ENCODE measurements at places on chromosomes 1 and 21.

DNA sequence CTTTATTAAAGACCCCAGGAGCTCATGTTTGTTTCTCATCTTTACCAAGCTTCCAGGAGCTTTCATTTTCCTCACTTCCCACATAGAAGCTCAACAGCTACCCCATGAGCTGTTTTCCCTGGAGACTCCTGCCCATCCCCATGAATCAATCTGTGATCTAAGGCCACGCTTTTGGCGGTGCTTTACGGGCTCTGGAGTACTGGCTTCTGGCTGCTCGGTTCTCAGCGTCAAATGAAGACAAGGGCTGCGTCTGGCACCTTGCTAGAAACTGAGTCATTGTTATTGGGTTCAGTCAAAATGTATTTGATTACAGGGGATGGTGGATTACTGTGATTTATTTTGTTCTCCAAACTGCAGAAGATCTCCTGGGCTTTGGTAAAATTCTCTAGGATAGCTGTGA is 39.9 kb downstream of the ACP6 start:
- peaks cover 23% of the 10 kb centered on the region for H3K4me1 ChIP-seq
- no peaks in the 10 kb centered on the region for H3K27me3 ChIP-seq
- DNase-seq = no peak
- H3K4me3 ChIP-seq = no peak overlapping the region
- no peak overlapping the region for H3K27ac ChIP-seq

DNA sequence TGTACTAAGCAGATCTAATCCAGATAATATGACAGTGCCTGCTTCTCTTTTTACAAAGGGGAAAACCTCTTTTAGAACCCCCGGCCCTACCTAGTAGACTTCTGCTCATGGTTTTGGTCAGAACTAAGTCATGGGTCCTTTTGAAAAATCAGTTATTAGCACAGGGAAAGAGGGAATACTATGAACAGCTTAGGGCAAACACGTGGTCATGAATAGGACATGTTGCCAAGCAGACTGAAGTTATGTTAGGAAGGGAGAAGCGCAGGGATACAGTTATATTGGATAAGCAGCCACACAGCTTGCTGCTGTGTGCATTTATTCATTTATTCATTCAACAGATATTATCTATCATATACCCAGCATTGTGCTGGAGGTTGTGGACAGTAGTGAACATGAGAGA is 25.3 kb upstream of the IGSF3 start:
- no peak overlapping the region for H3K4me3 ChIP-seq
- H3K27ac ChIP-seq = no peak overlapping the region
- H3K36me3 ChIP-seq = no peaks in the 10 kb centered on the region

GRCh38 chr1:150557065-150557600 is 7.9 kb downstream of the ADAMTSL4 start:
- peaks cover 29% of the 10 kb centered on the region for H3K4me1 ChIP-seq
- no peaks in the 10 kb centered on the region for H3K27me3 ChIP-seq
- no peak overlapping the region for H3K27ac ChIP-seq
- H3K4me3 ChIP-seq = no peak overlapping the region
- peaks cover 1% of the 10 kb centered on the region for H3K36me3 ChIP-seq
- DNase-seq = no peak

GRCh38 chr1:172761581-172762486 is 102.9 kb downstream of the FASLG start:
- no peak overlapping the region for H3K27ac ChIP-seq
- no peaks in the 10 kb centered on the region for H3K36me3 ChIP-seq
- H3K4me3 ChIP-seq = no peak overlapping the region
- H3K4me1 ChIP-seq = peaks cover 5% of the 10 kb centered on the region

DNA sequence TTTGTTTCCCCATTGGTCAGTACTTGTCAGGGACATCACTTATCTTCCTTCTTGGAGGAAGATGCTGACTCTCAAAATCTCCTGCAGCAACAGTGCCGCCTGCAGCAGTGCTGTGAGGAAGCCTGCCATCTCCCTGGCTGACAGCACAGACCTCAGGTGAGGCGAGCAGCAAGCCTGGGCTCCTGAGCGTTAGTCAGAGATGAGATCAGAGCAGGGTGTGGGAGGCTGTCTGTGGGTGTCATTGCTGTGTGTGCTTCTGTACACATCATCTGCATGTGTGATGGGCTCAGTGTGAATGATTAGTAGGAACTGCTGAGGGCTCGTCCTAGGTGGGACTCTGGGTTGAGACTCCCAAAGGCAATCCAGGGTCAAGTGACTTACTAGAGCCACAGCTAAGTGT is 6.1 kb downstream of the STRIP1 start:
- no peaks in the 10 kb centered on the region for H3K27me3 ChIP-seq
- peaks cover 15% of the 10 kb centered on the region for H3K4me1 ChIP-seq
- H3K36me3 ChIP-seq = peaks cover 44% of the 10 kb centered on the region
- H3K27ac ChIP-seq = no peak overlapping the region
- DNase-seq = no peak

- no peak overlapping the region for H3K27ac ChIP-seq
- peaks cover 14% of the 10 kb centered on the region for H3K4me1 ChIP-seq
- DNase-seq = no peak
- peaks cover 17% of the 10 kb centered on the region for H3K27me3 ChIP-seq
These were observed 28.2 kb upstream of the LGALS8 start for GRCh38 chr1:236495467-236496112.

DNA sequence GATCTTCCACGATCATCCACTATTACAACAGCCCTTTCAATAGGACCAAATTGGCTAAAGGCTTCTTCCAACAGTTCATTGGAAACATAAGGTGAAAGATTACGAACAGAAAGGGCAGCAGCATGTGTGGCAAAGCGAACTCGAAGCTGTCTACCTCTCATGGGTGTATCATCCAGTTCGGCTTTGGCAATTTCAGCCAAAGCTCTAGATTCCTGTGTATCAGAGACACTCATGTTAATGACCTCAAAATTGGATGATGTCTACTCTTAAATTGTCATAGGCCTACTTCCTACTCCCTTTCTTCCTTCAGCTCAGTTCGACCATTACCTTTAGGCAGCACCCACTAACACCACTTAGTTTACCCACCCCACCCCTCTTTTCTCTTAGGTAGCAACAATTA is 2.2 kb downstream of the SFPQ start:
- H3K27me3 ChIP-seq = no peaks in the 10 kb centered on the region
- peaks cover 64% of the 10 kb centered on the region for H3K36me3 ChIP-seq
- peak overlapping the region; percentile 85 for H3K4me3 ChIP-seq

GRCh38 chr1:41791667-41792484 is 126.8 kb downstream of the HIVEP3 start:
- peaks cover 14% of the 10 kb centered on the region for H3K36me3 ChIP-seq
- H3K27me3 ChIP-seq = no peaks in the 10 kb centered on the region
- H3K4me3 ChIP-seq = peak overlapping the region; percentile 49

- H3K36me3 ChIP-seq = no peaks in the 10 kb centered on the region
- H3K27ac ChIP-seq = no peak overlapping the region
- H3K4me1 ChIP-seq = peaks cover 23% of the 10 kb centered on the region
These were observed 3.0 kb upstream of the SMYD2 start for GRCh38 chr1:214277704-214278635.

GRCh38 chr1:240827786-240828185 is 215.8 kb upstream of the GREM2 start:
- H3K36me3 ChIP-seq = no peaks in the 10 kb centered on the region
- DNase-seq = no peak
- H3K4me3 ChIP-seq = no peak overlapping the region
- no peak overlapping the region for H3K27ac ChIP-seq

DNA sequence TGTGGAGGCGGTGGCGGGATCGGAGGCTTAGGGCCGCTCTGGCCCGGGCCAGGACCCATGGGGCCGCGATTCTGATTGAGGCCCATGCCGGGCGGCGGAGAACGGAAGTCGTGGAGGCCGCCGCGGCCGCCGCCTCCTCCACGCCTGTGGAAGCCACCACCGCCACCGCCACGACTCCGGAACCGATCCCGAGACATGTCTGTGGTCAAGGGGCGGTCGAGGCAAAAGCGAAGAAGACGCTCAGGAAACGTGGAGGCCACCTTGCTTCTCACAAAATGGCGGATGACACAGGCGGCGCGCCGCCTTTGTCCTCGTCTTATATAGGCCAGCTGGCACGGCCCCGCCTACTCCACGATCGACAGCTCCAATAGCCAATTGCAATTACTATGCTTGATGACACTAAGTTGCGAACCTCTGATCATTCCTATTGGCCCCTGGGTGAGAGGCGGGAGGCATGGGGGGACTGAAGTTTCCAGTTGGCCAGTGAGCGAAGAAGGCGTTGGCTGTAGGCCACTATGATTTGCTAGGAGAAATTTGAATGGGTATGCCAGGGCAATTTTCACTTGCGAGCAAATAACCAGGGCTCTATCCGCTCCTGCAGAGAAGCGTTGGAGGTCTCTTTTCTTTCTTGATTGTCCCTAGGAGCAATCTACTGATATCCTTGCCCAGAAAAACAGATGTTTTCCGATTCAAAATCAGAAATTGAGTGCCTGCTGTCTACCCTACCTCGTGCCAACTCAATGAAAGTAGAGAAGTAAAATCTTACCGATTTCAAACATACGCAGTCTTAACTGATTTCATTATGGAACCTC is at the start of gene SFPQ:
SFPQ (minus strand) TSS at position 293 of the 812 bp plus-strand sequence; CDS start at position 197, 96 bp downstream.
- peak; percentile 97 for DNase-seq
- no peaks in the 10 kb centered on the region for H3K27me3 ChIP-seq
- peaks cover 43% of the 10 kb centered on the region for H3K4me1 ChIP-seq
- H3K27ac ChIP-seq = peak within 1 kb of the TSS; percentile 100
- H3K36me3 ChIP-seq = peaks cover 42% of the 10 kb centered on the region

GRCh38 chr1:111406321-111406768 is 21.2 kb downstream of the OVGP1 start:
- H3K27ac ChIP-seq = peak overlapping the region; percentile 55
- H3K4me3 ChIP-seq = no peak overlapping the region
- no peaks in the 10 kb centered on the region for H3K36me3 ChIP-seq
- H3K27me3 ChIP-seq = no peaks in the 10 kb centered on the region

- no peak for DNase-seq
- H3K4me3 ChIP-seq = no peak overlapping the region
- no peaks in the 10 kb centered on the region for H3K27me3 ChIP-seq
- no peak overlapping the region for H3K27ac ChIP-seq
- H3K4me1 ChIP-seq = no peaks in the 10 kb centered on the region
These were observed 35.6 kb upstream of the RNPC3 start for GRCh38 chr1:103489935-103490334.

- peaks cover 81% of the 10 kb centered on the region for H3K36me3 ChIP-seq
- no peak for DNase-seq
- no peaks in the 10 kb centered on the region for H3K27me3 ChIP-seq
- H3K27ac ChIP-seq = no peak overlapping the region
- H3K4me1 ChIP-seq = peaks cover 53% of the 10 kb centered on the region
These were observed 6.2 kb downstream of the PRMT2 start for GRCh38 chr21:46641656-46642055.

GRCh38 chr1:97070376-97070775 is 348.8 kb downstream of the PTBP2 start:
- H3K4me1 ChIP-seq = no peaks in the 10 kb centered on the region
- no peak for DNase-seq
- H3K27ac ChIP-seq = no peak overlapping the region
- H3K4me3 ChIP-seq = no peak overlapping the region

GRCh38 chr1:204548265-204548664 is 32.1 kb downstream of the MDM4 start:
- H3K36me3 ChIP-seq = peaks cover 86% of the 10 kb centered on the region
- peaks cover 39% of the 10 kb centered on the region for H3K4me1 ChIP-seq
- DNase-seq = no peak
- H3K27me3 ChIP-seq = no peaks in the 10 kb centered on the region
- H3K4me3 ChIP-seq = no peak overlapping the region

- no peaks in the 10 kb centered on the region for H3K27me3 ChIP-seq
- H3K4me1 ChIP-seq = peaks cover 56% of the 10 kb centered on the region
- H3K27ac ChIP-seq = no peak overlapping the region
- peaks cover 58% of the 10 kb centered on the region for H3K36me3 ChIP-seq
These were observed 6.5 kb downstream of the DEGS1 start for GRCh38 chr1:224189561-224189960.

- no peaks in the 10 kb centered on the region for H3K27me3 ChIP-seq
- DNase-seq = no peak
- peaks cover 2% of the 10 kb centered on the region for H3K36me3 ChIP-seq
- H3K4me3 ChIP-seq = no peak overlapping the region
- H3K4me1 ChIP-seq = peaks cover 12% of the 10 kb centered on the region
These were observed 81.7 kb downstream of the PCBP3 start for GRCh38 chr21:45724994-45725843.

GRCh38 chr1:105294838-105295237 is 1545.1 kb downstream of the AMY1C start:
- DNase-seq = no peak
- H3K4me1 ChIP-seq = no peaks in the 10 kb centered on the region
- H3K27me3 ChIP-seq = no peaks in the 10 kb centered on the region
- no peak overlapping the region for H3K27ac ChIP-seq
- H3K4me3 ChIP-seq = no peak overlapping the region

- no peak overlapping the region for H3K4me3 ChIP-seq
- H3K27ac ChIP-seq = no peak overlapping the region
- H3K36me3 ChIP-seq = no peaks in the 10 kb centered on the region
- DNase-seq = no peak
- no peaks in the 10 kb centered on the region for H3K27me3 ChIP-seq
These were observed 27.8 kb upstream of the ZBTB21 start for GRCh38 chr21:42037943-42038342.

DNA sequence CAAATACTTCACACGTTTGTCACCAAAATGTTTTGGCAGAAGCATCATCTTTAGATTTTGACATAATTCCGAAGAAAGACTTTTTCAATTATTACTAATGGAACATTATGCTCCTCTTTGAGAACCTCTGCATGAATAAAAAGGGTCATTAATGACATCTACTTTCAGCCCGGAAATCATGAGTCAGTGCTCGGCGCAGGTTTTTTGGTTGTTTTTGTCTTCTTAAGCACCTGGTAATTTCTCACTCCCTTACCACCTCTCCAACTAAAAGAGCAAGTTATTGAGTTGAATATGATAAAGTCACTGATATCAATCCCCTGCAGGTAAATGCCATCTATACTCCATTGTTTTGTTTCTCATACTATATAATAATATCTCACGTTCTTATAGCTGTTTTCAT is 113.0 kb upstream of the PBX1 start:
- no peaks in the 10 kb centered on the region for H3K27me3 ChIP-seq
- no peaks in the 10 kb centered on the region for H3K4me1 ChIP-seq
- no peak overlapping the region for H3K27ac ChIP-seq
- no peak for DNase-seq

- H3K4me3 ChIP-seq = no peak overlapping the region
- no peak overlapping the region for H3K27ac ChIP-seq
- no peaks in the 10 kb centered on the region for H3K27me3 ChIP-seq
- no peak for DNase-seq
- peaks cover 20% of the 10 kb centered on the region for H3K4me1 ChIP-seq
These were observed 6.7 kb upstream of the METTL25B start for GRCh38 chr1:156721535-156721934.

- H3K27ac ChIP-seq = no peak overlapping the region
- H3K27me3 ChIP-seq = no peaks in the 10 kb centered on the region
- peaks cover 48% of the 10 kb centered on the region for H3K36me3 ChIP-seq
- no peak overlapping the region for H3K4me3 ChIP-seq
- H3K4me1 ChIP-seq = peaks cover 7% of the 10 kb centered on the region
- DNase-seq = no peak
These were observed 65.2 kb downstream of the CNST start for GRCh38 chr1:246631426-246631825.

Data from activated CD4-positive, alpha-beta T cell treated with anti-CD3 and anti-CD28 coated beads, Interleukin-2, amount 10 ng/mL, durations not matched to agents 7 days and 5 days (primary cell).